ENCODE measurements at places on chromosomes 3 and 15.

DNA sequence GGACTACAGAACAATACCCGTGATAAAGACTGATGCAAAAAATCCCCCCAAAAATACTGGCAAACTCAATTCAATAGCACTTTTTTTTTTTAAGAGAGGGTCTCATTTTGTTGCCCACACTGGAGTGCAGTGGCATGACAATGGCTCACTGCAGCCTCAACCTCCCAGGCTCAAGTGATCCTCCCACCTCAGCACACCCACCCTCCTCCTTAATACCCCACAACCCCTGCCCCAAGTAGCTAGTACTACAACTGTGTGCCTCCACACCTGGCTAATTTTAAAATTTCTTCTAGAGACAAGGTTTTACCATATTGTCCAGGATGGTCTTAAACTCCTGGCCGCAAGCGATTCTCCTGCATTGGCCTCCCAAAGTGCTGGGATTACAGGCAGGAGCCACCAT, 11.4 kb downstream of the TOP2B start:
- no peak for DNase-seq

DNA sequence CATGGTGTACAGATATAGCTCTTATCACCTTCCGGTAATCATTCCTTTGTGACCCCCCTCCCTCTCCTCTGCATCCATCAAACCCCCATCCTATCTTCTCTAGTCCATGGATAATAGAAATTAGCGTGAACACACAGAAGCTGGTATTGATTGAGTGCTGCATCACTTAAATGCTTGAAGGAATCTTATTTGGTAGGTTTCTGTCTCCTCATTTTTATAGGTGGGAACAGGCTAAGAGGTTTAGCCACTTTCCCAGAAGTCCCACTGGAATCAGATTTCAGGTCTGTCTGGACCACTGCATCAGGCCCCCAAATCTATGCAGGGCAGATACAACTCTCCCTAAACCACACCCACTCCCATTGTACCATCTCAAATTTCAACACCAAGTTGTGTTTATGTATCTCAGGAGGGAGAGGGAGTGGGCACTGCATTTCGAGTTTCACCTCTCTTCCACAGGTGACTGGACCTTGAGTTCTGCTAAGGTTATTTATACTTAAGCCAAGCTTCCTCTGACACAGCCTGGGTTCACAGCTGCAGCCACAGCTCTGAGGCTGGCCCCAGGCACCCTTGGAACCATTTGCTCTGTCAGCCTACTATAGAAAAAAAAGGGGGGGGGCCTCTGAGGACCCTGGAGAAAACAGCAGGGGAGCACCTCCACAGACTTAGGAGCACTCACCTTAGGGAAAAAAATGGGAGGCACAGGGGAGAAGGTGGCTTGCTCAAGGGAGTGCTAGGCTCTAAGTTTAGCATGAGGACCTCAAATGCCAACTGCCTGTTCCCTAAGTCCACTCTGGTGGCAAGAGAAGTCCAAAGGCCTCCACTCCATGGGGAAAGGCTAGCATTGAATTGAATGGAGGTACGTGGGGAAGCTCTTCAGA, 2.1 kb upstream of the NMB start:
- no peak for DNase-seq

GRCh38 chr3:113165841-113166240, 45.5 kb upstream of the BOC start:
- DNase-seq, result no peak

DNA sequence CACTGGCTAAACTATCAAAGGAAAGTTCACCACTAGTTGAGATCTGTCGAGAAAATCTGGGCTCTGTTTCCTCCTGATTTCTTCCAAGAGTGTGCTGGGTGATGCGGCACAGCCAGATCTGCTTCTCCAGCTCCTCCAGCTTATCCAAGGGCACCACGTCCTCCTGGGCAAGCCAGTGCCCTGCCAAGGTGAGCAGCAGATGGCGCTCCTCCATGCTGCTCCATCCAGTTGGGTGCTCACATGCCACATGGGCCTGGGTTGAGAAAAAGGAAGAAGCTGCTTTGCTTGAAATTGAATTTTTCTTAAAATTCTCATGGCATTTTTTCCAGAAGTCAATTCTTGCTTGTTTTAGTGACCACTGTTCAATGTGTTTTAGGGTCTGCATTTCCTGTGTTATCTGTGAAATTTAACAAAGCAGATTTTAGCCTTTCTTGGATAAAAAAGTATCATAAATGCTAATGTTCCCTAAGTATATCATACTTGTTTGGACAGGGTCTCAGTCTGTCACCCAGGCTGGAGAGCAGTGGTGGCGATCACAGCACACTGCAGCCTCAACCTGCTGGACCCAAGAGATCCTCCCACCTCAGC, 47.3 kb downstream of the EIF3J start:
- peak; percentile 74 for DNase-seq

- no peak for DNase-seq
These were observed 951.4 kb downstream of the PLOD2 start for GRCh38 chr3:145209561-145209960.

DNA sequence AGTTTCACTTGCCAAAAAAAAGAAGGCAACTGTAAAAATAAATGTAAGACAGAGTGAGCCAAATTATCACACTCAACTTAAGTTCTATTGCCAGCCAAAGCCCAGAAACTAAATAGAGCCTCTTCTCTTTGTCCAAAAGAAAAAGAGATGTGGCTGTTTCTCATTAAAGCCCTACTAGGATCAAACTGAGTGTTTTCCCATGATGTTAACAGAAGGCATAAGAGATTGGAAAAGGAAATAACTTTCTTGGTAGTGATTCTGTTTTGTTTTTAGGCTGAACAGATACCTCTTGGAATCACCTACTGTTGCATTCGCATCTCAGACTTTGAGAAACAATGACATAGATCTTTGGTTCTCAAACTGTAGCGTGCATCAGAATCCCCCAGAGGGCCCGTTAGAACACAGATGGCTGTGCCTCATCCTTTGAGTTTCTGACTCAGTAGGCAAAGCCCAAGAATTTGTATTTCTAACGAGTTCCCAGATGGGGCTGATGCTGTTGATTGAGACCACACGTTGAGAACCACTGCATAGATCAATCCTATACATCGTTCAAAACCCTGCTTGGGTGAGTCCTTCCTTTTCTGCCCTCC, 42.5 kb upstream of the SRGAP3 start:
- no peak for DNase-seq

- DNase-seq, result no peak
These were observed 44.2 kb downstream of the CMTM8 start for GRCh38 chr3:32282578-32283154.

- DNase-seq, result no peak
These were observed 1.0 kb downstream of the C15orf61 start for GRCh38 chr15:67521783-67522568.

DNA sequence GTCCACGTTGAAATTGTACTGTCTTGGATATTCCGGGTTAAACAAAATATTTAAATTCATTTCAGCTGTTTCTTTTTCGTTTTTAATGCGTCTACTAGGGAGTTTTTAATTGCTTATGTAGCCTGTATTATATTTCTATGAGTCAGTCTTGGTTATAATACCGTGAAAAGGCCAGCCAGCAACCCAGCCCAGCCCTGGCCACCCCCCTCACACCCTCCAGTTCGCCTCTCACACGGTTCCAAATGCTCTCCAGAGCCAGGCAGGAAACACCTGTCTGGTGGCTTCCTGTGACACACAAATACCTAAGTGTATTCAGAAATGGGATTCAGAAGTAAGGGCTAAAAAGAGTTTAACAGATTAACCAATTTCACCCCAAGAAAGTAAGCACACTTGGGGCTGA, 4.4 kb downstream of the SH3BP5 start:
- DNase-seq, result peak; percentile 43

- DNase-seq, result no peak
These were observed 39.0 kb downstream of the STRIT1 start for GRCh38 chr3:155254445-155254844.

DNA sequence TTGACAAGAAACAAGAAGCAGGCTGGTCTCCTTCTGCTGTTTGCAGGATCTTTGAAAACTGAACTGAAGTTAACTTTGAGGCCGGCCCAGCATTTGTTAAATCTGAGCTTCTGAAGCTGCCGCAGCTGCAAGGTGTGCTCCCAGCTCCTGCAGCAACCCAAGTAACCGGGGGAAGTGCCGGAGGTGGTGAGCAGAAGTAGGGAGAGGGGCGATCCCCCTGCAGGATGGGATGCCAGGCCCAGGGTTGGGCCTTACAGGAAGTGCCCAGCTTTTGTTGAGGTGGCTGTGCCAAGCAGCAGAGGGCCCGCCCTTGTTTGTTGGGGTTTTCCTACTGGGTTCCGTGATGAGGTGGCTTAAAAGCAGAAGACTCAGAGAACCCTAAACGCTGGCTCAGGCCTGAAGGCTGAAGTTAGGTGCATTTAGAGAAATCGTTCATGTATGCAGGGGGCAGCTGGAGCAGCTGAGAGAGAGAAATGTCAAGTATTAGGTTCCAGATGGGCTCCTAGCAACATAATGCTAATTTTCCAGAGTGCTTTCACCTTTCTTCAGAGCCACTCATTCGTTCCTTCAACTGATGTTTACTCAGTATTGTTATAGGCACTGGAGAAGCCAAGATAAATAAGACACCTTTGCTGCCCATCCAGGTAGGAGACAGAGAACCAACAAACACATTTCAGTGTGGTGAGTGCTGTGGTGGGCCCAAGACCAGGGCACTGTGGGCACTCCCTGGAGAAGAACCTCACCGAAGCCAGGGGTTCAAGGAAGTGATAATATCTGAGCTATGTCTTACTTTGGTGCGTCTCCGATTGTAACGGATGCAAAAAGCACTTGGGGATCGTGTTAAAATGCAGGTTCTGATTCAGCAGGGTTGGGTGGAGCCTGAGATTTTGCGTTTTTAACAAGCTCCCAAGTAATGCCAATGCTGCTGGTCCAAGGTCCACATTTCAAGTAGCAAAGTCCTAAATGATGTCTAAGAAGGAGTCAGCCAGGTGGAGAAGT, 42.2 kb upstream of the PLCL2 start:
- DNase-seq, result peak; percentile 76

GRCh38 chr3:126552688-126553283, 5.9 kb downstream of the C3orf22 start:
- no peak for DNase-seq

- DNase-seq, result no peak
These were observed 63.7 kb downstream of the LRCH3 start for GRCh38 chr3:197854596-197855343.

DNA sequence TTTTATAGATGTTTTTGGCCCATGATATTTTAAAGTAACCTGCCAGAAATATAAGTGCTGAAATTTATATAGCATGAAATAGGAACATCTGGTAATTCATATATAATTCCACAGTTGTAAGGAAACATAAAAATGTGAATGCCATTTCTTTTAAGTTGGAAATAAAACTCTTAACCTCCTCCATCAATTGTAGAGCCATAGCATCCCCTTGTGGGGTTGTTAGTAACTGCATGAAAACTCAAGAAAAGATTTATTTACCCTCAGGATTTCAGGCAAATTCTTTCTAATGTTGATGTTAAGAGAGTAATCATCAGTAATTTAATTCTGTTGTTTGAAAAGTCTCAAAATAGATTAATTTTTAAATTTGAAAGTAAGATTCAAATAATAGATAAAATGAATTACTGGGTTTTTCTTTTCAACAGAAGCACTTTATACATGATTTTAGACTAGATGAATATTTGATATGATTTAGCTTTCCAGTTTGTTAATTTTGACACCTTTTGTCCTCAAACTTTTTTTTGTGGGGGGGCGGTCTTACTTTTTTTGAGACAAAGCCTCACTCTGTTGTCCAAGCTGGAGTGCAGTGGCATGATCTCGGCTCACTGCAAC, 74.7 kb downstream of the RASA2 start:
- DNase-seq, result peak; percentile 30

DNA sequence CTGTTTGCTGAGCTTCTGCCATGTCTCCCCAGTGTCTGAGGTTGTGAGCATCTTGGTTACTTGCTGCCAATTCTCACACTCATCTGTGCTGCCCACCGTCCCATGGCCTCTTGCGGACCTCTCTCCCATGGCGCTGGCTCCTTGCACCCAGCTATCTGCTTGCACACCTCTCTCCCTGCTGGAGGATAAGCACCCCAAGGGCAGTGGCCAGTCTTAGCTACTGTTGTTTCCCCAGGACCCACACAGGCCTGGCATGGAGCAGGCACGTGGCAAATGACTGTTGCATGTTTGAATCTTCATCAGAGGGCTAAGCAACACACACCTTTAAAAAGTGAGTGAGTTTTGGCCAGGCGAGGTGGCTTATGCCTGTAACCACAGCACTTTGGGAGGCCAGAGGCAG, 14.7 kb downstream of the LIPC start:
- no peak for DNase-seq

DNA sequence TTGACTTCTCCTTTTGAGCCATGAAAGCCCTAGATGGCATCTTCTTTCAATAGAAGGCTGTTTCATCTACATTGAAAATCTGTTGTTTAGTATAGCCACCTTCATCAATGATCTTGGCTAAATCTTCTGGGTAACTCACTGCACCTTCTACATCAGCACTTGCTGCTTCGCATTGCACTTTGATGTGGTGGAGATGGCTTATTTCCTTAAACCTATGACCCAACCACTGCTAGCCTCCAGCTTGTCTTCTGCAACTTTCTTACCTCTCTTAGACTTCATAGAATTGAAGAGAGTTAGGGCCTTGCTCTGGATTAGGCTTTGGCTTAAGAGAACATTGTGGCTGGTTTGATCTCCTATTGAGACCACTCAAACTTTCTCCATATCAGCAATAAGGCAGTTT, 189.8 kb downstream of the PLCL2 start:
- DNase-seq, result no peak

- no peak for DNase-seq
These were observed 2.7 kb downstream of the CEP70 start for GRCh38 chr3:138591392-138591791.

DNA sequence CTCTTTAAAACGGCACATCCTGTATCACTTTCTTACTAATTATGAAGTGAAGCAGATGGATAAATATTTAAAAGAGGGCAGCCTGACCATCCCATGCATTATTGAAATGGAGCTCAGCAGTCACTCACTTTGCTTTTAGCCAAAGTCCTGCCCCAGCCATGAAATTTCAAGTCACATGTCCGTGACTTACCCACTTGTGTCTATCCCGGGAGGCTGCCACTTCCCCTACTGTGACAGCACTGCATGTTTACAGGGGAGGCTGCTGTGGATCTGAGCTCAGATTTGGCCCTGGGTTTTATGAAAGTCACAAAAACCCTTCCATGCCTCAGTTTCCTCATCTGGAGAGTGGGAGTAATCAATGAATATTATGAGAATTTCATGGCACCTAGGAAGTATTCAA, 17.9 kb upstream of the LRRK1 start:
- no peak for DNase-seq

- no peak for DNase-seq
These were observed 97.4 kb downstream of the ADCY5 start for GRCh38 chr3:123351501-123351900.

DNA sequence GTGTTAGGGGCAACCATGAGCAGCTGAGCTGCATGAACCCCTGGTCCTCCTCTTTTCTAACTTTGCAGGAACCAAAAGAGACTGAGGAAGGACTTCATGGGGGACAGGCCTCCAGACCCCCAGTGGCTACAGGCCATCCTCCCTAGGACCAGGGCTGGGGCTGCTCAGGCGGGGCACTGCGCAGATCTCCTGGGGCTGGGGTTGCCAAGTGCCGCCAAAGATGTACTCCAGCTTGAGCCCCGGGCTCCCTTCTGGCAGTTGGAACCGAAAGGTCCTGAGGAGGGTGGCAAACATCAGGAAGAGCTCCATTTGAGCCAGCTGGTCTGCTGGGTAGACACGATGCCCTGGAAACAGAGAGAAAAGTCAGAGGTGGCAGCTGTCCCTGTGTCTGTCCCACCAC, 11.1 kb upstream of the PARL start:
- DNase-seq, result no peak

GRCh38 chr3:110774496-110775265, 296.9 kb upstream of the NECTIN3 start:
- no peak for DNase-seq

- DNase-seq, result no peak
These were observed 566.4 kb upstream of the SUCLG2 start for GRCh38 chr3:68220832-68221231.

GRCh38 chr3:146431240-146431639, 38.1 kb downstream of the PLSCR2 start:
- no peak for DNase-seq

Measured in activated CD4-positive, alpha-beta T cell treated with anti-CD3 and anti-CD28 coated beads for 48 hours (primary cell).